CD4-positive, alpha-beta T cell treated with Interleukin-6 for 4 hours (primary cell): ENCODE measurements at places on chromosomes 2 and 18.

GRCh38 chr2:25333981-25334380, 7.7 kb downstream of the DNMT3A start:
- DNase-seq: peak; percentile 49

GRCh38 chr18:49161627-49162026, 210.9 kb upstream of the SMAD7 start:
- no peak for DNase-seq

- DNase-seq: no peak
Observed at GRCh38 chr18:36256094-36256493, 41.4 kb upstream of the FHOD3 start.

GRCh38 chr18:57149051-57149450, 2.2 kb downstream of the BOD1L2 start:
- DNase-seq: no peak

DNA sequence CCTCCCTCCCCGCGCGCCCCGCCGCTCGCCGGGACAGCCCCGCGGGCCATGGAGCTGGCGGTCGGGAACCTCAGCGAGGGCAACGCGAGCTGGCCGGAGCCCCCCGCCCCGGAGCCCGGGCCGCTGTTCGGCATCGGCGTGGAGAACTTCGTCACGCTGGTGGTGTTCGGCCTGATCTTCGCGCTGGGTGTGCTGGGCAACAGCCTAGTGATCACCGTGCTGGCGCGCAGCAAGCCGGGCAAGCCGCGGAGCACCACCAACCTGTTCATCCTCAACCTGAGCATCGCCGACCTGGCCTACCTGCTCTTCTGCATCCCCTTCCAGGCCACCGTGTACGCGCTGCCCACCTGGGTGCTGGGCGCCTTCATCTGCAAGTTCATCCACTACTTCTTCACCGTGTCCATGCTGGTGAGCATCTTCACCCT, 865 bp downstream of the GALR1 start:
- no peak for DNase-seq

DNA sequence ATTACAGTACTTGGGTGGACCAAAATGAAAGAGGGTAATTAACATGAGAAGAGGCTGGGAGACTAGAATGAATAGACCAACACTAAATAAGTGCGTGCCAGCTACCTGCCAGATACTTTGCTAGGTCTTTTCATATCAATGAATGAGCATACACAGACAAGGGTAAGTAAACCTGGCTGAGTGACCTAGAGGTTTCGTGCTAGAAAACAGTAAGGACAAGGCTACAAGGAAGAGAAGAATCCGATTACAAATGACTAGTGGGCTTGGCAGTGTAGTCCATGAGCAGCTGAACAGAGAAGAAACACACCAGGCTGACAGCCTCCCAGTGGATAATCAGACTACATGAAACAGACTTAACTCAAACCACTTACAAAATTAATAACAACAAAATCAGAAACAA, 64.6 kb downstream of the THADA start:
- no peak for DNase-seq

DNA sequence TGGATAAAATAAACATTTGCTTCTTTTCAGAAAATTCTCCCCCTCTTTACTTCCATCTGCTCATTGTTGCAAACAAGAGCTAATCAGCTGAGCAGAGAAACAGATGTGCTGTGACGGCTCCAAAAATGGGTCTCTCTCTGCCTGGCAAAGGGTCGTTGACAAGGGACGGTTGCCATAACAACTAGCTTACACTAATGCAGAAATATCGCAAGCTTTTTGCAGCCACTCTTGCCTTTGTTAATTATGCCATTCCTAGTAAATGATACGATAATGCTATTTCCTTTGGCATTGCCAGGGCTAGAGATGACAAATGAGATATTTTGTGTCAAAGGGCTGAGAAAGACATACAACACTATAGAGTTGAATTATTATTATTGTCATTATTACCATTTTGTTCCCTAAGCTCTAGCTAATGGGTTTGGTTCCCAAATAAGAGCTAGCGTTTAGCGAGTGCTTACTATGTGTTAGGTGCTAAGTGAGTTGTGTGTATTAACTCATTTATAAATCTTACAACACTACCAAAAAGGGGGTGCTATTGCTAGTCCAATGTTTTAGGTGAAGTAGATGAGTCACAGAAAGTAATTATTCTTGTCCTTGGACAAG, 46.8 kb downstream of the MYO3B start:
- no peak for DNase-seq

DNA sequence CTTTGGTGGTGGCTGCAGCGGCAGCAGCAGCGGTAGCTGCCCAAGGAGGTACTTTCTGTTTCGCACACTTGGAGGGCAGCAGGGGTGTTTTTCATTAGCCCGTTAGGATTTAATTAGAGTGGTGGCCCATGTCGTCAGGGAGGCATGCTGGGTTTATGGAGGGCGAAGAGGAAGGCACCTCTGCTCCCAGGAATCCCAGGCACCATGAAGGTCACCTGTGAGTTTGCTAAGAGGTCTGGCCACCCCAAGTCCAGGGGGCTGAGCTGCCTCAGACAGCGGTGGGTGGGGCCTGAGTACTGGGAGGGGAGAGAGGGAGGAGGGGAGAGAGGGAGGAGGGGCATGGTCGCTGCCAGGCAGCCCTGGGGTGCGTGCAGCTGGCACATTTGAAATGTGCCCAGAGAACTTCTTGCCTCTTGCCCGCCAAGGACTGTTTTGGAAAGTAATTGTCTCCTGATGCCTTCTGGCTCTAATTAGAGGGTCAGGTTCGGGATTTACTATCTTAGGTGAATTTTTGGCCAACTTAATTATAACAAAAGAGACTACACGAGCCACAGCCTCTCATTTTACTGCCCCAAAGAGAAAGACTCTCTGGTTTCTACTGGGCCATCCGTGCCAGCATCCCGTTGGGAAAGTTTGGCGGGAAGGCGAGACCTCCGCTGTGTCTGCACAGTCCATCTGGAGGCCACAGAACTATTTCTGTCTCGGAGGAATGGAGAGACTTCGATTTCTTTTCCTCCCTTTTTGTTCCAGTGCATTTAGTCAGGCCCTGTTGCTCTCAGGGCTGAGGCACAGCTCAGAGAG, 62.0 kb downstream of the GLI2 start:
- DNase-seq: no peak

DNA sequence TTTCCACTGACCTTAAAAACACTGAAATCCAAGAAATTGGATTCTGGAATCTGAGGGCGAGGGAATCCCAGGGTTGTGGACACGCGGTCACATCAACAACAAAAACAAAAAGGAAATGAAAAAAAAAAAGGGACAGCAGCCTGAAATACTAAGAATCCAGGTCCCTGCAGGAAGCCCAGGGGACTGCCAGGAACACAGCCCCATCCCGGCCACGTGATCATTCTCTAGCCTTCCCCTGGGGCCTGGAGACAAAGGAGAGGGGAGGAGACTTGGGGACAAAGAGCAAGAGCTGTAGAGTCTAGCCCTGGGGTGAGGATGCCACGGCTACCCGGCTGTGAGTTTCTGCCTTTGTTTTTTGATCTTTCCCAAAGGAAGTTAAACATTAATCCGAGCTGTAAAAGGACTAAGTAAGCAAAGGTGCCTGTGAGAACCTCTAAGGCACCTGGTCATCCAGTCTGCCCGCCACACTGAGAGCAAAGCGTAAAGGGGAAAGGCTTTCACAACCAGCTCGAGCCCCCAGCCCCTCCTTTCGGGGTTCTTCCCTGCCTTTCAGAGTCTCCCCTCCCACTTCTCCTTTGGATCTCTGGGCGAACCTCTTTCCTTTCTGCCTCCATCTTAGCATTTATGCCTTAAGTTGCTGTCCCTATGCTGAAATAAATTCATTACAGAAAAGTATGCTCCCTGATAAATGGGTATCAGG, 57.9 kb upstream of the MSH2 start:
- DNase-seq: no peak

DNA sequence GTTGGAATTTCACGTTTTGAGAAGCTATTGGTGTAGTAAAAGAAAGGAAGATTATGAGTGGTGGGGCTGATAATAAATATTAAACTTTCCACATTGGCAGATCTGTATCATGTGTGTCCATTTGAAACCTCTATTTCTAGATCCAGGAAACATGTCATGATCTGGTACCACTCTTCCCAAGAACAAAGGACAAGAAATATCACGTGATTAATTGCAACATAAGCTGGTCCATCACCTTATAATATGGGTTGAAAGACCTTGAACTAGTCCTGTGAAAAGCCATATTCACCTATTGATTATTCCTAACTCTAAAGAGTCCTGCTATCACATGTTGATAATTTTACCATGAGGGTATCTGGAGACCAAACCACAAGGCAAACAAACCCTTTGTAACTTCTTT, 335.3 kb upstream of the SMIM21 start:
- DNase-seq: no peak

DNA sequence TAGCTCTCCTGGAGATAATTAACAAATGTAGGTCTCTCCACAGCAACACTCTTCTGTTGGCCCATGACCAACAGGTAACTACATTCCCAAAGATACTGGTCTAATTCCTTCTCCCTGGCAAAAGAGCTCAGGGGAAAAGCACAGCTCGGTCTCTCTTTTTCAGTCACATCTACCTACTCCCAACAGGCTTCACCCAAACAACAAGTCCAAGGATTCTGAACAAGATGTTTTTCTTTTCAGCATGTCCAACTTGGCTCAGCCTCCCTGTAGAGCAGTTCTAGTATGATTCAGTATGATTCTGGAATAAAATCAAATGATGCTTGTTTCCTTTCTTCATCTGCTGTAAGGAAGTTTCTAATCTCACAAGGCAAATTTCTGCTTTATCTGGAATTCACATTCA, 1704.8 kb upstream of the PIK3C3 start:
- no peak for DNase-seq

- peak; percentile 14 for DNase-seq
Observed at GRCh38 chr2:224987733-224988132, 54.5 kb downstream of the DOCK10 start.

- no peak for DNase-seq
Observed at GRCh38 chr2:55931281-55931680, 7.7 kb upstream of the EFEMP1 start.

GRCh38 chr2:1360144-1360543, 53.1 kb upstream of the TPO start:
- no peak for DNase-seq

- no peak for DNase-seq
Observed at GRCh38 chr2:50859110-50859509, 172.8 kb downstream of the NRXN1 start.

DNA sequence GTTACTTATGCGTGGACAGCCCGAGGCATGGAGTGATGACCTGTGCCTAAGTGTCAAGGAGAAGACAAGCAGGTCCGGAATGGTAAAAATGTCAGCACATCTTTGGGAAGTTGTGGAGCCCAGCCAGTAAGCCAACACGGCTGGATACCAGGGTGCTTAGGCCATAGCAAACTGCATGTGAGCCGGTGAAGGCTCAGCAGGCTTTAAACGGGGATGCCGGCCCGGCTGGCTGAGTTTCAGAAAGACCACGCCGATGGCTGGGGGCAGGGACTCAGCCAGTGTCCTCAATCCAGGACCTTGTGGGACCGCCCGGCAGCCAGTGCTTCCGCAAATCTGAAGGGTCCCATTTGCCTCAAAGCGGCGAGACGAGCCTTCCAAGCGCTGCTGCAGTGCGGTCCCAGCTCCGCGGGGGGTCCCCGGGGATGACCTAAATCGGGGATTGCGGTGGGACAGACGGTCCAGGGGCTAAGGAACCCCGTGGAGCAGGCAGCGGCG, 946 bp upstream of the AGAP1 start:
- no peak for DNase-seq

- no peak for DNase-seq
Observed at GRCh38 chr2:97967216-97967592, 28.5 kb downstream of the TMEM131 start.

DNA sequence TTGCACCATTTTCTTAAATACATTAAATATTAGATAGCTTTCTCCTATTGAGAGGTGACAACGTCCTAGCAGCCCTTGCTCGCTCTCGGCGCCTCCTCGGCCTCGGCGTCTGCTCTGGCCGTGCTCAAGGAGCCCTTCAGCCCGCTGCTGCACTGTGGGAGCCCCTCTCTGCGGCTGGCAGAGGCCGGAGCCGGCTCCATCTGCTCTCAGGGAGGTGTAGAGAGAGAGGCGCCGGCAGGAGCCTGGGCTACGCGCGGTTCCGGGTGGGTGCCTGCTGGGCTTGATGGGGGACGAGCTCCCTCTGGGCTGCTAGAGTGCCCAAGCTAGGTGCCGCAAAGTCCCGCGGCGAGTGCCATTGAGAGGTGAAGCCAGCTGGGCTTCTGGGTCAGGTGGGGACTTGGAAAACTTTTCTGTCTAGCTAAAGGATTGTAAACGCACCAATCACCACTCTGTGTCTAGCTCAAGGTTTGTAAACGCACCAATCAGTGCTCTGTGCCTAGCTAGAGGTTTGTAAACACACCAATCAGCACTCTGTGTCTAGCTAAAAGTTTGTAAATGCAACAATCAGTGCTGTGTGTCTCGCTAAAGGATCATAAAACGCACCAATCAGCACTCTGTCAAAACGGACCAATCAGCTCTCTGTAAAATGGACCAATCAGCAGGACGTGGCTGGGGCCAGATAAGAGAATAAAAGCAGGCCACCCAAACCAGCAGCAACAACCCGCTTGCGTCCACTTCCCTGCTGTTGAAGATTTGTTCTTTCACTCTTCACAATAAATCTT, 3.1 kb downstream of the RPRD1A start:
- no peak for DNase-seq

GRCh38 chr18:78410094-78410786, 569.4 kb upstream of the SALL3 start:
- DNase-seq: no peak

DNA sequence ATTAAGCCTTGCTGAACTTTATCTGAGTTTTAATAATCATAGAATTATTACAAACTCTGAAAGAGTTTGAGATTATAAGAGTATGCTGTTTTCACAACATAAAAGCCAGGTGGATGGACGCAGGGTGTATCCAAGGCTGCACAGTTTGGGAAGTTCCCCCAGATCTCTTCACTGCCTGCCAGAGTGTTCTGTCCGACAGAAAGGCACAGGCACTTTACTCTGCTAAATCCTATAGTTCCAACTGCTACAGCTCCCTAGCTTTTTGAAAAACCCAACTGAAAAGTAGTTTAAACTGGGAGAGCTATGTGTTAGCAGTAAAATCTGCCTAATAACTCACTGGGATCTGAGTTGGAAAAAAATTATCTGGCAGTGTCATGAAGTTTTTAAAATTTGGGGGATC, 38.0 kb downstream of the MFSD6 start:
- no peak for DNase-seq

DNA sequence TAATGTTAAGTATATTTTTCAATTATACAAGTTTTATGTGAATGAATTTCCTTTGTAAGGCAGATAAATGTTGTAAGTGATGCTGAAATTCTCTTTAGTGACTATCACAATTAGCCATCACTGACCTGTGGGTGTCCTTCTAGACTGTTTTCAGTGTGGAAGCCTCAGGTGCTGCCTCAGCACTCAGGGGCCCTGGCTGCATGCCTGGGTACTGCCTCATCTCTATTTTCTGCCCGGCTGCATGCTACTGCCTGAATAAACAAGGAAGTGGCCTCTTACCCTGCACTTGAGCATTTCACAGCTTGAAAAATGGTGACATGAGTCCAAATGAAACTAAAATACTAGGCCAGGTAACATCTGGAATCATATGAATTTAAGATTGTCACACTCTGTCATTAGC, 787.6 kb upstream of the SALL3 start:
- DNase-seq: no peak
